Fibroblast of skin of right quadriceps (primary cell): ENCODE measurements at places on chromosomes 13 and 19.

DNA sequence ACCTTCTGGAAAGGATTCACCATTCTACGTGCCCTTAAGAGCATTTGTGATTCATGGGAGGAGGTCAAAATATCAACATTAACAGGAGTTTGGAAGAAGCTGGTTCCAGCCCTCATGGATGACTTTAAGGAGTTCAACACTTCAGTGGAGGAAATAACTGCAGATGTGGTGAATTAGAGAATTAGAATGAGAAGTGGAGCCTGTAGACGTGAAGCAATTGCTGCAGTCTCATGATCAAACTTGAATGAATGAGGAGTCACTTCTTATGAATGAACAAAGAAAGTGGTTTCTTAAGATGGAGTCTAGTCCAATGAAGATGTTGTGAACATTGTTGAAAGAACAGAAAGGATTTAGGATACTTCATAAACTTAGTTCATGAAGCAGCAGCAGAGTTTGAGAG, 129.1 kb downstream of the TNFRSF19 start:
- DNase-seq: no peak

DNA sequence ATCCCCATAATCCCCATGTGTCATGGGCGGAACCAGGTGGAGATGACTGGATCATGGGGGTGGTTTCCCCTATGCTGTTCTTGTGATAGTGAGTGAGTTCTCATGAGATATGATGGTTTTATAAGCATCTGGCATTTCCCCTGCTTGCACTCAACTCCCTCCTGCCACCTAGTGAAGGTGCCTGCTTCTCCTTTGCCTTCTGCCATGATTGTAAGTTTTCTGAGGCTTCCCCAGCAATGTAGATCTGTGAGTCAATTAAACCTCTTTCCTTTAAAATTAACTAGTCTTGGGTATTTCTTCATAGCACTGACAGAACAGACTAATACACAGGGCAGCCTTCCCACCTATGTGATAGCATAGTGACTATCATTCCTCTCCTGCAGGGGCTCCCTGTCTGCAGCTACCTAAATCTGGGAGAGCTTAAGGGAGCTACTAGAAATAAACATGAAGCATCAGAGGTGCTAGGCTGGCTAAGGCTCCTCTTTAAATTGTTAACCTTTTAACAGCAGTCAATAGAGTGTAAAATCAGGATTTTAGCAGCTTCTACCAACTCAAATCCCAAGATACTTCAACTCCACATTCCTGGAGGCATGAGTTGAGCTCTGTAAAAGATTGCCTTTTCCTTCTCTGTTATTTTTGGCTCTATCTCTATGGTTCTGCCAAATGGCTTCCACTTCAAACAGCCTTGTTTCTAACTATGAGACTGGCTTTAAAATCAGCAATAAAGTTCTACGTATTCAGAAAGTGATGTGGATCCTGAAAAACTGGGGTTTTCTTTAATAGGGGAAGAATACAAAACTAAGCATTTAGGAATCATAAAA, 112.3 kb downstream of the VWA8 start:
- peak; percentile 53 for DNase-seq

GRCh38 chr19:19276851-19277250, 3.8 kb upstream of the TM6SF2 start:
- DNase-seq: no peak

GRCh38 chr13:106230450-106230849, 305.0 kb downstream of the EFNB2 start:
- DNase-seq: peak; percentile 76

DNA sequence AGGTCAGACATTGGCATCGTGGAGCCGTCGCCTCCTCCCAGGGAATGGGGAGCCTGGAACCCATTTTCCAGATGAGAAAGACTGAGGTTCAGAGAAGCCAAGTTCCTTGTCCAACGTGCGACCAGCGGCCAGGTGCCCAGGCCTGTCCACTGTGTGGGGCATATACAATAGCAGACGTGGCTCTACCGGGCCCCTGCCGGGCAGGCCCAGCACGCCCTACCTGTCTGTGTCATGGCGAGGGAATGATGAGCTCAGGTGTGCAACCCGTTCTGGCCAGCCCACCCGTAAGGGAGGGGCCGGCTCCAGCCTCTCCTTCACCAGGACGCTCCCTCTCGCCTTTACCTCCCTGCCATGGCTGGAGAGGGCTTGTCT, 837 bp downstream of the GNA15 start:
- DNase-seq: no peak

GRCh38 chr19:50827476-50827875, 3.9 kb upstream of the KLK1 start:
- no peak for DNase-seq

- no peak for DNase-seq
These were observed 78.3 kb downstream of the ELF1 start for GRCh38 chr13:40940841-40941240.

DNA sequence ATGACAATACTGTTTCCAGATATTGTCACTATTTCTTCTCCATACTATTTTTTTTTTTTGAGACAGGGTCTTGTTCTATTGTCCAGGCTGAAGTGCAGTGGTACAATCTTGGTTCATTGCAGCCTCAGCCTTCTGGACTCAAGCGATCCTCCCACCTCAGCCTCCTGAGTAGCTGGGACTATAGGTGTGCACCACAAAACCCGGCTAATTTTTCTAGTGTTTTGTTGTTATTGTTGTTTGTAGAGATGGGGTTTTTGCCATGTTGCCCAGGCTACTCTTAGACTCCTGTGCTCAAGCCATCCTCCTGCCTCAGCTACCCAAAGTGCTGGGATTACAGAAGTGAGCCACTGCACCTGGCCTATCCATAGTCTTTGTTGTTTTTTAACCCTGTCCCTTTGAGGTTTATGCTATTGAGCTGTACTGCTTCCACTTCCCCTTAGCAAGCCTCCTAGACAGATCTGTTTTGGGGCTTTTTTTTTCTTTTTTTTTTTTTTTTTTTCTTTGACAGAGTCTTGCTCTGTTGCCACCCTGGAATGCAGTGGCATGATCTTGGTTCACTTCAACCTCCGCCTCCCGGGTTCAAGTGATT, 27.6 kb upstream of the MAP3K10 start:
- DNase-seq: no peak

- no peak for DNase-seq
These were observed 81.3 kb downstream of the URI1 start for GRCh38 chr19:30023330-30023729.

DNA sequence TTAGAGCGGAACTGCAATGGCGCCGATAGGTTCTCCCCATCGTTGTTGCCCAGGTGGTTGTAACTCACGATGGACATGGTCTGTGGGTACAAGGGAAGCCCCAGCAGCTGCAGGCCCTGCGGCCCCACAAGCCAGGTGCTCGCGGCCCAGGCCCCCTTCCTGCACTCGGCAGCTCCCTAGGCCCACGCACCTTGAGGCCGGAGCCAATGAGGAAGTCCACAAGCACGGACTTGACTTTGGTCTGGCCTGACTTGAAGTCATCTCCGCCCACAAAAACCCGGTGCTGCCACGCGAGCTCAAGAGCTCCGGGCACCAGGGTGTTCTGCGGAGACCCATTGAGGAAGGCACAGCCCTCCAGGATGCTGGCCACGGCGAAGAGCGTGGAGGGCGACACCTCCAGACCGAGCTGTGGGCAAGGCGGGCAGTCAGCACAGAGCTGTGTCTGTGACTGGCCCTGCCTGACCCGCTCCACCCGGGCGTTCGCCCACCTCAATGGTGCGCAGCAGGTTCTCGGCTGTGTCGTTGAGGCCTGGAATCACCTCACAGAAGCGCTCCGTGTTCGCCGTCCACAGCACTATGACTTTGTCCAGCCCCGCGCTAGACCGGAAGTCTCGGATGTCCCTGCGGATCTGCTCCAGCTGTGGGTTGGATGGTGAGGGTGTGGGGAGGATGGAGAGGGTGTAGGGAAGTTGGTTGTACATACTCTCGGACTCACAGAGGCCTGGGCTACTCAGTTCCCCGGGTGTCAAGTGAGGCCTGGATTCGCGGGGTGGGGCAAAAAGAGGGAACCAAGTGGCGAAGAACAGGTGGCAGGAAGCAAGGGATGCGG, 1.9 kb downstream of the ISYNA1 start:
- DNase-seq: no peak

DNA sequence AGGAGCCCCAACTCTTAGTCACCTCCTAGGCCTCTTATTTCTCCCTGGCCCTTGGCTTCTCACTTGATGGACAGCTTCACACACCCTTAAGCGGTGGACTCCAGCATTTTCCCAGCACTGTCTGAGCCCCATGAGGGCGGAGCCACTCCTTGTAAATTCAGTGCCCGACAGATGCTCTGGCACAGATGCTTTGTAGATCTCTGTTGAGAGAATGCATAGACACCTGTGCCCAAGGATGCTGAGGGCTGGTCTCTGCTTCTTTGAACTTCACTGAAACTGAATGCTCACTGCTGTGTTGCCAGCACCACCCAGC, 3.3 kb downstream of the SYCN start:
- no peak for DNase-seq

- DNase-seq: peak; percentile 57
These were observed 20.9 kb downstream of the CAPS start for GRCh38 chr19:5934774-5935472.

GRCh38 chr13:94218537-94218936, 260.9 kb downstream of the DCT start:
- no peak for DNase-seq

DNA sequence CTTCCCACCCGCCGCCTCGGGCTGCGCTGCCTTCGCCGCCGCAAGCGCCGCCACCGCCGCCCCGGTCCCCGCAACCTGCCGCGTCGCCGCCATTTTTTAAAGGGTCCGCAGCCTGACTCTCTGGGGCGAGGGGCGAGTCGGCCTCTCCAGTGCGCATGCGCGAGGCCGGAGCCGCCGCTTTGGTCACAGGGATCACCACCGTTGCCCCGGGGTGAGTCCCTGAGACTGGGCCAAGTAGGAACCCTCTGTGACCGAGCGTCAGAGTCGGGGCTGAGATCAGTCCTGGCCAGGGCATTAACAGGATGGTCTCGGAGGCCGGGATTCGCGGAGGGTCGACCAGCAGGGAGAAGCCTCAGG, 42.6 kb downstream of the ZNF146 start:
- no peak for DNase-seq

DNA sequence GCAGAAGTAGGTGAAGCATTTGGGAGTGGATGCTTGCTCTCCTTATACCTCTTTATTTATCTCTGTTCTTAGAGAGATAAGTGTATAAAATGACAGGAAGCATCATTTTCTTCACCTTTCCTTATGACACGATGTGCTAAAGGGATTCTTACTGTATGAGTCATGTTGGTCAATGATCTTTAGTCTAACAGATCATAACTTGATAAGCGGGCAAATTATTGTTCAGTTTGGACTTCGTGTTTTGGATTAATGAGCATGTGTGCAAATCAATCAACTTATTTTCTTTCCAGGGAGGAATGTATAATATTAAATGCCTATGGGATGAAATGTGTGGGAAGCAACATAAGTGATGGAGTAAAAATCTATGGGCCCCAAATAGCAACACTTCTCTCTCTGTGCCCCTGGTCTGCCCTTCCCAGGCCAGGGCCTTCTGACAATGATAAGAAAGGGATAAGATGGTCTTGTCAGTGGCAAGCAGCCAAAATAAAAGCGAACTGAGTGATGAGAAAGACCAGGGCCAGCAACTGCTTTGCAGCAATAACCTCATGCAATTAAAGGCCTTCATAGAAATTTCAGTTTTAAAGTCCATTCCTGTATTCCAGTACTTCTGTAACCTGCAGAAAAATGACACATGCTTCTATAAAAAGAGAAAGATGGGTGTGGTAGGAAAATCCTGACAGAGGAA, 61.4 kb downstream of the SLC10A2 start:
- no peak for DNase-seq
